ENCODE measurements at places on chromosomes 1 and 21. TPM values are rescaled to one million over a fixed set of nuclear protein-coding genes. Genes with fewer than 3 reads are reported as not detected.

- H3K4me1 ChIP-seq, result peaks cover 30% of the 10 kb centered on the region
- no peaks in the 10 kb centered on the region for H3K36me3 ChIP-seq
- DNase-seq, result no peak
- H3K4me3 ChIP-seq, result no peak overlapping the region
These were observed 7.0 kb downstream of the TCHH start for GRCh38 chr1:152107984-152108881.

- H3K36me3 ChIP-seq, result no peaks in the 10 kb centered on the region
- no peak overlapping the region for H3K27ac ChIP-seq
- DNase-seq, result no peak
These were observed 354.1 kb upstream of the B3GALT2 start for GRCh38 chr1:193540511-193540910.

GRCh38 chr1:76465030-76465429, 390.5 kb downstream of the ST6GALNAC3 start:
- H3K27ac ChIP-seq, result no peak overlapping the region
- H3K4me1 ChIP-seq, result no peaks in the 10 kb centered on the region
- no peaks in the 10 kb centered on the region for H3K27me3 ChIP-seq

Gene ANKRD45
- 0.98 TPM for total RNA-seq

- H3K27me3 ChIP-seq, result no peaks in the 10 kb centered on the region
- H3K36me3 ChIP-seq, result no peaks in the 10 kb centered on the region
- no peak for DNase-seq
These were observed 943.6 kb downstream of the KCNT2 start for GRCh38 chr1:195664628-195665027.

DNA sequence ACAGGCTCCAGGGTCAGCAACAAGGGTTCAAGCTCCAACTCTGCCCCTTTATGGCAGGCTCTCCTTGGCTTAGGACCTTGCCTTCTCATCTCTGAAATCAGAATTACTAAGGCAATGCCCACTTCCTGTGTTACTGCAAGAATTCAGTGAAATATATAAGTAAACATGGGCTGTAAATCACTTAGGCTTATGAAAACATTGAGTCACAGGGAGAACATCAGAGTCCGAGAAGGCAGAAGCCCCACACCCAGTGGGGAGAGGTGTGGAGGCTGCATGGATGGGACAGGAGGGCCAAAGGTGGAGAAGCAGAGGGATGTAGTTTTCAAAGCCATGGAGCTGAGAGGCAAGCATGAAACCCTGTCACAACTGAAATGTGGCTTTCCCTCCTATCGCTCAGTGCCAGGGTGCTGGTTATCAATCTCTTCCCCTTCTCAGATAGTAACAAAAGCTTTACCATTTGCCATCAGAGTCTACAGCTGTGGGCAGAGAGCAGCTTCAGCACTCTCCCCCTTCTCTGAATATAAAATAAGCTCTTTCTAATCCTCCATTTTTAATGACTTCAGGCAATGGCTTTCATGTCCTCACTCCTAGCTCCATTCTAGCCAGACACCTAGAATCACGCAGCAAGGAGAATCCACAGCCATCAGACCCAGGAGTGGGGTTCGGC, 3.4 kb downstream of the RGS8 start:
- H3K36me3 ChIP-seq, result no peaks in the 10 kb centered on the region
- no peaks in the 10 kb centered on the region for H3K4me1 ChIP-seq
- no peak overlapping the region for H3K4me3 ChIP-seq
- H3K27me3 ChIP-seq, result no peaks in the 10 kb centered on the region

DNA sequence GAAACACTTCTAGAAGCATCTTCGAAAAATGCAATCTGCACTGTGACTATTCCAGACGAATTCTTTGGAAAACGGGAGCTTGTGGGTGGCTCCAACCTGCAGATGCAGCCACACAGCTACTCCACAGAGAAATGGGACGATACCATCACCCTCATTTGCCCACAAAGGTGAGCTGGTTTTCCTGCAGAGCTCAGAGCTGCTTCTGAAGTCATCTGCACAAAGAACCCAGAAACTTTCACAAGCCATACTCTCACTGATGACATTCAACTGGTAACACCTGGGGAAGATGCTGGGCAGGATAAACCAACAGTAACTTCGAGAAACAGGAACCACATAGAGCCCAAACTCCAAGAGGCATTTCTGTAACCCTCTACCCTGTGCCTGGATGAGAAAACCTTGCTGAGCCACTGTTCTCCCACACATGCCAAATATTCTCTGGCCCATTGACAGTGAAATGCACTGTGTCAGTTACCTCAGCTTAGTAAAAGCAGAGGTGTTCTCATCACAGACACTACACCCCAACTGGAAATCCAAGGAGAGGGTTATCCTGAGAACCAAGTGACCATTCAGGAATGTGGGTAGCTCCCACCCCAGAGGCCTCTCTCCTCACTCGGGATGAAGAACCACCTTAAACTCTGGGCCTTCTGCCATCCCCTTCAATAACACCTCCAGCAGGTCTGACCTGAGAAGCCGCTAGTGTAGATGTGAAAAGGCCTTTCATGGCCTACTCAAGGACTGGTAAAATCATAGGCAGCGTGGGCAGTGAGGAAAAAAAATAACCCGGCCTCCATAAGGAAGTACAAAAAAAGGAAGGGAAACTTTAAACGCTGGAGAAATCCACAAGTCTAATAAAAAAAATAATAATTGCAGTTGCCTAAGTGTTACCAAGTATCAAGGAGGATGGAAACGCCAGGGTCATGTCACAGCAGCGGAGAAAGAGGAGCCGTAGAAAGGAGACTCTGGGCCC, 56.7 kb downstream of the HSF2BP start:
- H3K36me3 ChIP-seq, result no peaks in the 10 kb centered on the region
- H3K4me1 ChIP-seq, result no peaks in the 10 kb centered on the region
- H3K27ac ChIP-seq, result no peak overlapping the region
- H3K27me3 ChIP-seq, result no peaks in the 10 kb centered on the region
- DNase-seq, result no peak

DNA sequence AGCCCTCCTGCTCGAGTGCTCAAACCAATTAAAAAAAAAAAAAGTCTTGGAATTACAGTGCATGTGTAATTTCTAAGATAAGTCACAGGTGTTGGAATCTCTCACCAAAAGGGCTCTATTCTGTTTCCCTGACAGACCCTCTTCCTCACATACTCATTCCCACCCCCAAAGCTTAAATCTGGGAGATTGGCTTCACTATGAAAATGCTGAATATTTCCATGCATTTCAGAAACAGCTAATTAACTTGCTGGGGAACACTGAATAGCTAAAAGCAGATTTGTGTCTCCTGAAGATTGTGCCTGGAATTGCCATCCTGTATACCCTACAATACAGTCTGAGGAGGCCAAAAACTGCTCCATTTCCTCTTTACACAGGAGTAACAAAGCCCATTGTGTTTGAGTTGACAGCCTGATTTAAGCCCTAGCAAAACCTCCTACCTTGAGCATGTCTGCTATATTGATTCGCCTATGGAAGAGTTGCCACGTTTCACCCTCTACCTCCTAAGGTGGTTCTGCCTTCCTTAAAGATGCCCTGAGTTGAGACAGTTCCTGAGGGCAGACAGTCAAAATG, 1.4 kb upstream of the PIK3R3 start:
- peak overlapping the region; percentile 73 for H3K4me3 ChIP-seq
- no peak for DNase-seq
- no peaks in the 10 kb centered on the region for H3K27me3 ChIP-seq
- H3K36me3 ChIP-seq, result no peaks in the 10 kb centered on the region
- peaks cover 27% of the 10 kb centered on the region for H3K4me1 ChIP-seq

DNA sequence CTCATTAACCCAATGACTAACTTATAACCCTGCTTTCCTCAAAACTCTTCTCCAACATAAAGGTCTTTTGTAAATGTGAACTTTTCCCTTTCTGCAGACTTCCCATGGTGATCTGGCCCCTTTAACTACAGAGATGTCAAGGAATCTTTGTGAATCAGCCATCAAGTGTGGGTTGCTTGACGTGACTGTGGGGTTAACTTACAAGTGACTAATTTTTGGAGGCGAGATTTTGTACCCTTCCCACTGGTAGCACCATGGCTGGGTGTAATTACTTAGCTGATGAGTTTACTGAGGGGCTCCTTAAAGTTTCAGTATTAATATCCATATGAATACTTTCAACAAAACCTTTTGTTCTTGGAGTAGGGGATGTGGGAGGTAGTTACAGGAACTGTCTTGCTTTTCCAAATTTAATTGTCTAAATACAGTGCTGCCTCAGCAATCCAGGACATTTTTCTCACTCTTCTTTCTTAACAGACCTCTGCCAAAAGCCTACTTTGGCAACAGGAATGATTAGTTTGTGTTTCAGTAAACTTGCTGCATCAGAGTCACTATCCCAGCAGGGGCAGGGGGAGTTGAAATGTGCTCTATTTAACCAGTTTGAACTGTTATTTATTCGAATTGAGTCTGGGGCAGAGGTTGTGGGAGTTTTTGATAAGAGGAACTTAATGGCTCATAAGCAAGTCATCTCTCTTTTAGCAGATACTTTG, 217.3 kb upstream of the FGGY start:
- H3K4me3 ChIP-seq, result no peak overlapping the region
- peaks cover 22% of the 10 kb centered on the region for H3K27me3 ChIP-seq
- no peak overlapping the region for H3K27ac ChIP-seq
- peaks cover 22% of the 10 kb centered on the region for H3K4me1 ChIP-seq

- no peak overlapping the region for H3K4me3 ChIP-seq
- no peak for DNase-seq
- no peaks in the 10 kb centered on the region for H3K4me1 ChIP-seq
- H3K36me3 ChIP-seq, result no peaks in the 10 kb centered on the region
These were observed 41.7 kb downstream of the EPHB2 start for GRCh38 chr1:22752339-22752738.

Gene CYP4A22
- total RNA-seq, result not detected

Gene LAD1
- total RNA-seq, result not detected

Gene TTC34
- 1.5 TPM for total RNA-seq

Gene ZBTB18
- 15.2 TPM for total RNA-seq

DNA sequence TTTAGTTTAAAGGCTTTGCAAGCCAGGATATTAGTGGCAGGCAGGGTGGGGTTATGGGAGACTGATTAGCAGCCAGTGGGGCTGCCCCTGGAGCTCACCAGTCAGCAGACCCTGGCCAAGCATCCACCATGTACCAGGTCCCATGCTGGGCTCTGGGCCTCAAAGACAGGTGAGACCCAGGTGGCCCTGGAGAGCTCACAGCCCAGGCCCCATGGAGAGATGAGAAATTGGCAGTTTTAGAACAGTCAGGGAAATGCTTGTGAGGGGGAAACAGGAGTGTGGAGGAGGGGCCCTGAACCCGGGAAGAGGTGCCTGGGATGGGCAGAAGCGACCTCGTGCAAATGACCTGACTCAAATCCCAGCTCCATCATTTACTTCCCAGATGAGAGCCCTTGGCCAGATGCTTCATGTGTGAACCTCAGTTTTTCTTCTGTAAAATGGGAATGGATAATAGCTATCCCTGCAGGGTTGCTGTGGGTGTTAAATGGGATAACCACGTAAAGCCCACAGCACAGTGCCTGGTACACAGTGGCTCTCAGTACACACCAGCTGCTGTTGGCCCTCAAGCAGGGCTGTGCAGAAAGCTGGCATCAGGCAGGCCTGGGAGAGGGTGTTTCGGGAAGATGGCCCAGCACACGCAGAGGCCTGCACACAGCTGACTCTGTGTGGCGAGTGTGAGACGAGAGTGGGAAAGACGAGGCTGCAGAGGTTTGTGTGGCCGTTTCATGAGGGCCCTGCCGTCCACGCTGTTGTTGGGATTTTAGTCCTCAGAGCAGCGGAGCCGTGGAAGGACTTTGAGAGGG, 518.5 kb downstream of the PTPRU start:
- DNase-seq, result no peak
- H3K27ac ChIP-seq, result no peak overlapping the region
- H3K4me3 ChIP-seq, result no peak overlapping the region
- no peaks in the 10 kb centered on the region for H3K4me1 ChIP-seq
- peaks cover 6% of the 10 kb centered on the region for H3K27me3 ChIP-seq
- no peaks in the 10 kb centered on the region for H3K36me3 ChIP-seq

Gene CTSS
- 5.4 TPM for total RNA-seq

DNA sequence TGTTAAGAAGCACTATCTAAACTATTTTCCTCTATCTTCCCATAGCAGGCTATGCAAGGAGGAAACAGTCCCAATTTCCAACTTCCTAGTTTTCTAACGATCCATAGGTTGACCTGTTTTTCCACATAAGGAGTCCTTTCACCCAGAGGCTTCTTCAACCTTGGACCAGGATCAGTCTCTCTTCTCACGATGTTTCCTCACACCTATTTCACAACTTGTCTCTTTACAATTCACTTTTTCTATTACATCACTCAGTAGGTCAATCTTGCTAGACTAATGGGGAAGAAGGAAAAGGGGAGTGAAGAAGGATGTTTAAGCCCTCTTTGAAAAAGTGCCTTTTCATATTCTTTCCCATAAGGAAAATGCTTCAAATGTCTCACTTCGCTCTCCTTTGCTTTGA, 15.9 kb downstream of the PALMD start:
- H3K4me3 ChIP-seq, result no peak overlapping the region
- H3K4me1 ChIP-seq, result peaks cover 5% of the 10 kb centered on the region
- no peak overlapping the region for H3K27ac ChIP-seq
- no peaks in the 10 kb centered on the region for H3K27me3 ChIP-seq

Gene PADI1
- total RNA-seq, result 0.72 TPM

DNA sequence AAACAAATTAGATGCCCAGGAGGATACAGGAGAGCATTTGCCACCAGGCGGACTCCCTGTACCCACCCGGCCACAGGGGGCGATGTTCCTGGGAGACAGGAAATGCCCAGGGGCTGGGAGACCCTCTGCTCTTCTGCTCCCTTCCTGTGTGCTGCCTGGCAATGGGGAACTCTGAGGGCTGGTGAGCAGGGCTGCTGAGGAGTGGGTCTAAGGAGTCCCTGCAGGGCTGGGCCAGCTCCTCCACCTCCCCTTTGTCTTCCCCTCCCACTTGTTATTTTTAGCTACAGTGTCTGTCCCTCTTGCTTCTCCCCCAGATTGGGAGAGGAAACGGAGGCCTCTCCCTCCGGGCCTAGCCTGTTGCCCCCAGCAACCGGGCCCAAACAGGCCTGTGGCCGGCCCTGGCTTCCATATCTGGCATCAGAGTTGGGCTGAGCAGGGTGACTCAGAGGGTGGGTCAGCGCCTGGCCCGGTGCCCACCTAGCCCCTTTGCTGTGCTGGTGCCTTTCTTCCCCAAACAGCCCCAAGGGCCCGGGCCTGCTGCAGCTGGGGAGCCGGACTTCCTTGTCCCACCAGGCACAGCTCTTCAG, 11.6 kb downstream of the LMNA start:
- H3K27me3 ChIP-seq, result no peaks in the 10 kb centered on the region
- peak; percentile 69 for DNase-seq
- peaks cover 11% of the 10 kb centered on the region for H3K36me3 ChIP-seq
- H3K4me1 ChIP-seq, result peaks cover 82% of the 10 kb centered on the region

Gene NT5C1A
- total RNA-seq, result not detected

GRCh38 chr1:86868477-86868876, 45.4 kb downstream of the SELENOF start:
- no peaks in the 10 kb centered on the region for H3K27me3 ChIP-seq
- no peak overlapping the region for H3K4me3 ChIP-seq
- peaks cover 8% of the 10 kb centered on the region for H3K4me1 ChIP-seq
- no peak overlapping the region for H3K27ac ChIP-seq
- DNase-seq, result no peak

Gene LYPD8
- not detected for total RNA-seq

Gene C1QB
- not detected for total RNA-seq

GRCh38 chr1:107379826-107380225, 239.0 kb downstream of the NTNG1 start:
- H3K27ac ChIP-seq, result no peak overlapping the region
- no peak overlapping the region for H3K4me3 ChIP-seq
- peaks cover 6% of the 10 kb centered on the region for H3K4me1 ChIP-seq
- no peaks in the 10 kb centered on the region for H3K27me3 ChIP-seq
